ENCODE measurements at places on chromosomes 16 and 17.

DNA sequence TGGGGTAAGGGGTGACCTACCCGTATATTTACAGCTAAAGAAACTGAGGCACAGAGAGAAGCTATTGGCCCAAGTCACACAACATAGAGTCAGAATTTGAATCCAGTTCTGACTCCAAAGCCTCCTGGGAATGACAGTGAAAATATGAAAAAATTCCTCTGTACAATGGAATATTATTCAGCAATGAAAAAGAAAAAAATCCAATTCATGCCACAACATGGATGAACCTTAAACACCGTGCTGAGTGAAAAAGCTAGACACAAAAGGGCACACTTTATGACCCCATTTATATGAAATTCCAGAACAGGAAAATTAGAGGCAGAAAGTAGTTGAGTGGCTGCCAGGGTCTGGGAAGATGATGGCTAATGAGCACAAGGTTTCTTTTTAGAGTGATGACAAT lies 75.4 kb downstream of the LITAF start:
- no peak for DNase-seq

DNA sequence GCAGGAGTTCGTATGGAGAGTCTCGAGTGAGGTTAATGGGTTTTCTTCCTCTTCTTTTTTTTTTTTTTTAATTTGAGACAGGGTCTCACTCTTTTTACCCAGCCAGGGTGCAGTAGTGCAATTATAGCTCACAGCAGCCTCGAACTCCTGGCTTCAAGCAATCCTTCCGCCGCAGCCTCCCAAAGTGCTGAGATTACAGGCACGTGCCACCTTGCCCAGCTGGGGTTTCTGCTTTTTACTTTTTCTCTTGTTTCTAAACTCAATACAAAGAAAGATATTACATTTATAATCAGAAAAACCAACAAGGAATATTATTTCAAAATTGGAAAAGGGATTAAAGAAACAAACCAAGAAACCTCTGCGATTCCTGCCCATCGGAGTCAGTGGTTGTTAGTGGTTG lies 175.9 kb downstream of the SEC14L1 start:
- no peak for DNase-seq

GRCh38 chr17:77086433-77087010 lies 54.2 kb upstream of the SEC14L1 start:
- DNase-seq, result peak; percentile 79

DNA sequence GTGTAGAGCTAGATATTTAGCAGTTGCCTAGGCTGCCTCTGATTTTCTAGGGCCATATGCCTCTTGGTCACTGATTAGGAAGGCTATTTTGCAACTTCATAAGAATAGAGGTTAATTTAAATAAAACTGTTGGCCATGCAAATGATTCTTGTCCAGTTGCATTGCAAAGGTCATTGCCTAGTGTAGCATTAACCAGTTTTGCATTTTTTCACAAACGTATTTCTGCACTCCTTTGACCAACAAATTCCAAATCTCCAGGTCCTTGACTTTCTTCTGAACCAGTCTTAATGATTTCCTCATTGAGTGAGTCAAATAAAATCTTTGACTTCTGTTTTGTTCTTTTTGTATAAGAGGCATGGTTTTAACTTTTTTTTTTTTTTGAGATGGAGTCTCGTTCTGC lies 33.5 kb downstream of the ERCC4 start:
- no peak for DNase-seq

DNA sequence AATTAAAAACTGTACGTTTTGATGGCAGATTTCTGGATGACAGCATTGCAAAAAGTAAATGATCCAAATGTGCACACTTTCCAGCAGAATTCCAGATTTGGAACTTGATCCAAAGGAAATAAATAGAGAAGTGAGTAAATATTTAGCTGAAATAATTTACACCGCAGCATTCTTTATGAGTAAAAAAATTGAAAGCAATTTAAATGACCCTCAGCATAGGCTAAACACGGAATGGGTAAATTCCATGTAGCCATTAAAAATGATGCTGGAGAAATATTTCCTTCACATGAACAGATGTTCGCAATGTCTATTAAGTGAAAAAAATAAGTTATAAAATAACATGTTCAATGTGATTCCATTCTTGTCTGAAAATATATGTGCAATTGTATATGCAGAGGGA lies 424.8 kb downstream of the HS3ST3B1 start:
- no peak for DNase-seq

DNA sequence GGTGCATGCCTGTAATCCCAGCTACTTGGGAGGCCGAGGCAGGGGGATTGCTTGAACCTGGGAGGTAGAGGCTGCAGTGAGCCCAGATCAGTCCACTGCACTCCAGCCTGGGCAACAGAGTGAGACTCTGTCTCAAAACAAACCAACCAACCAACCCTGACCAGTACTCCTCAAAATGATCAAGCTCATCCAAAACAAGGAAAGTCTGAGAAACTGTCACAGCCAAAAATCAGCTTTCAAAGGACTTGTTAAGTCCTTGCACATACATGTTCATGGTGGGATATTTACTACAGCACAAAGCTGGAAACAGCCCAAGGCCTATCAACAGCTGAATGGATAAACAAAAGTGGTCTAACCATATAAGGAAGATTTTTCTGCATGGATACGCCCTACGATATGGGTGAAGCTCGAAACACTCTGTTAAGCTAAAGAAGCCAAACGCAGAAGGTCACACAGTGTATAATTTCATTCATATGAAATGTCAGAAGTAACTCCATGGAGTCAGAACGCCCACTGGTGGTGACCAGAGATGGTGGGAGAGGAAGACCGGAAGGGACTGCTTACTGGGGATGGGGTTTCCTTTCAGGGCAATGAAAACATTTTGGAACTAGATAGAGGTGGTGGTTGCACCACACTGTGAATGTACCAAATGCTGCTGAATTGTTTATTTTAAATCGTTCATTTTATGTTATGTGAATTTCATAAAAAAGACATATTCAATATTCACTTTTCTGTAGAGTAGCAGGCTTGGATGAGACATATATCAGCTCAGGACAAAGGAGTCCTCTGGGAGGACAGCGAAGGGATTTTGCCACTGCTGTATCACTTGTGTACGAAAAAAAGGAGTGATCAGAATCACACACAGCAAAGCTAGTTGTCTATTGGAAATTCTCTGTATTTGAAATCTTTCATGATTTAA lies 17.7 kb downstream of the CCL17 start:
- peak; percentile 27 for DNase-seq

DNA sequence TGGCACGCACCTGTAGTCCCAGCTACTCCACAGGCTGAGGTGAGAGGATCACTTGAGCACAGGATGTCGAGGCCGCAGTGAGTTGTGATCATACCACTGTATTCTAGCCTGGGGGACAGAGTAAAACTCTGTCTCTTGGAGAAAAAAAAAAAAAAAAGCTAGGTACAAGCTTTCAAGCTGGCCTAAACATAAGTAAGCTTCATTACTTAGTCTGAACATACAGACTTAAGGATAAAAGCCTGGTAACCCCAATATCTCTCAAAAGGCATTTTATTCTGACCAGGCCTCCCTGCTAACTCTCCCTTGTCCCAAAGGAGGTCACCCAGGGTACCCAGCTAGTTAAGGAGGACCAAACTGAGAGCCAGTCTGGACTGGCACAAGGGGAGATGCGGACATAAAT lies 46.2 kb downstream of the TOM1L2 start:
- DNase-seq, result no peak

DNA sequence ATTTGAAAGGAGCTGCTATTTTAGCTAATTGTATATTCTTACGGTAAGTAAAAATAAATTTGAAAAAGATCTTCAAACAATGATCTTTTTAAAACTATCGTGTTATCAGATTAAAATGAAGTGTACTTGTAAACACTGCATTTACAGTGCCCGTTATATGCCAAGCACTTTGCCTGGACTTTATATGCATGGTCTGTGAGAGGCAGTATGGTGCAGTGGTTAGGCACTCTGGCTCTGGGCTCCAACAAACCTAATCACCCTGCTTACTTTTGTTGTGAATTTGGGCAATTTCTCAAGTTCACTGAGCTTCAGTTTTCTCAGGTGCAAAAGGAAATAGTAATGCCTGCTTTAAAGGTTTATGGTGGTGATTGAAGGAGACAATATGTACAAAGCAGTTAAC lies 1.4 kb downstream of the PMP22 start:
- no peak for DNase-seq

GRCh38 chr17:57755480-57756070 lies 10.5 kb upstream of the CCDC182 start:
- no peak for DNase-seq

DNA sequence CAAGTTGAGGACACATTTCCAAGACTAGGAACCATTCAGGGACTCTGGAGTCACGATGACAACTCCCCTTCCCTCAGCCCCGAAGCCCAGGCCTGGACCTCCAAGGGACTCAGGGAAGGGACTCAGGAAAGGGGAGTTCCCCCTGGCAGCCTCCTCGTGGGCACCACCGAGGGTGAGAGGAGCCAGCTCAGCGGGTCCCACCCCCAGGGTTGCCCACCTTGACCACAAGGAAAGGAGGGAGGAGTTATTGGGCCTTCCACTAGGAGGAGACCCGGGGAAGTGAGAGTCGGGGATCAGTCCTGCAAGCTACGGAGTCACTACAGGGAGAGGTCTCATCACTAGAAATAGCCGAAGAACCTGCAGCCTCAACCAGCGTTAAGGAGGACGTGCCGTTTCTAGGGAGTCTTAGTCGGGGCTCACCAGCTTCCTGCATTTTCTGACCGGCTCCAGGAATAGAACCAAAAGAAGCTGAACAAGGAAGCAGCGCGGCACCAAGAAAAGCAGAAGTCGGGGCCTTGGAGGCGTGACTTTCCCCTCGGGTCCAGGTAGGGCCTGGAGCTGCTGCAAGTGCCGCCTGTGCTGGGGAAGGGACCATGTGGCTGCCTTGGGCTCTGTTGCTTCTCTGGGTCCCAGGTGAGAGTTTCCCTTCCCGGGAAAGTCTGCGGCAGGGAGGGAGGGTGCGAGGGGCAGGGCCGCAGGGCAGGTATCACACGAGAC lies at the start of gene CD300A:
TSS of gene CD300A (plus strand) at position 524 of the 717 bp plus-strand sequence. CDS start at position 594, 70 bp downstream.
- DNase-seq, result no peak

- DNase-seq, result peak; percentile 54
These were observed 19.9 kb upstream of the JPH3 start for GRCh38 chr16:87582216-87582965.

- DNase-seq, result no peak
These were observed 16.4 kb downstream of the FBXL20 start for GRCh38 chr17:39385040-39385439.

DNA sequence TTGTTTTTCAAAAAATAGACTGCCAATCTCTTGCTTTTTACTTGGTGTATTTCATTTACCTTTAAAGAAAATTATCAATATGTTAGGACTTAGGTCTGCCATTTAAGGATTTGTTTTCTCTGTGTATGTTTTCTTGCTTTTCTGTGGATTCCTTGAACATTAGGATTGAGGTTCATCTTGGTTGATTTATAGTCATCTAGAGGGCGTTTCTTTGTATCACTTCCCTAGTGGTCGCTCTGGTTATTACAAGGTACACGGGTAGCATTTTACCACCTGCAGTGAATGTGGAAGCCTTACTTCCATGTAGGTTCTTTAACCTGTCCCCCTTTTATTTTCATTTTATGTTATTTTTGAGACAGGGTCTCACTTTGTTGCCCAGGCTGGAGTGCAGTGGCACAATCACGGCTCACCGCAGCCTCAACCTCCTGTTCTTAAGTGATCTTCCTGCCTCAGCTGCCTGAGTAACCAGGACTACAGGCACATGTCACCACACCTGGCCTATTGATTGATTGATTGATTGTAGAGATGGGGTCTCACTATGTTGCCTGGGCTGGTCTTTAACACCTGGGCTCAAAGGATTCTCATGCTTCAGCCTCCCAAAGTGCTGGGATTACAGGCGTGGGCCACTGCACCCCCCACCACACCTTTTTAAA lies 35.2 kb upstream of the CBX4 start:
- DNase-seq, result peak; percentile 53

- peak; percentile 71 for DNase-seq
These were observed 664 bp upstream of the BCL6B start for GRCh38 chr17:7021993-7022778.

DNA sequence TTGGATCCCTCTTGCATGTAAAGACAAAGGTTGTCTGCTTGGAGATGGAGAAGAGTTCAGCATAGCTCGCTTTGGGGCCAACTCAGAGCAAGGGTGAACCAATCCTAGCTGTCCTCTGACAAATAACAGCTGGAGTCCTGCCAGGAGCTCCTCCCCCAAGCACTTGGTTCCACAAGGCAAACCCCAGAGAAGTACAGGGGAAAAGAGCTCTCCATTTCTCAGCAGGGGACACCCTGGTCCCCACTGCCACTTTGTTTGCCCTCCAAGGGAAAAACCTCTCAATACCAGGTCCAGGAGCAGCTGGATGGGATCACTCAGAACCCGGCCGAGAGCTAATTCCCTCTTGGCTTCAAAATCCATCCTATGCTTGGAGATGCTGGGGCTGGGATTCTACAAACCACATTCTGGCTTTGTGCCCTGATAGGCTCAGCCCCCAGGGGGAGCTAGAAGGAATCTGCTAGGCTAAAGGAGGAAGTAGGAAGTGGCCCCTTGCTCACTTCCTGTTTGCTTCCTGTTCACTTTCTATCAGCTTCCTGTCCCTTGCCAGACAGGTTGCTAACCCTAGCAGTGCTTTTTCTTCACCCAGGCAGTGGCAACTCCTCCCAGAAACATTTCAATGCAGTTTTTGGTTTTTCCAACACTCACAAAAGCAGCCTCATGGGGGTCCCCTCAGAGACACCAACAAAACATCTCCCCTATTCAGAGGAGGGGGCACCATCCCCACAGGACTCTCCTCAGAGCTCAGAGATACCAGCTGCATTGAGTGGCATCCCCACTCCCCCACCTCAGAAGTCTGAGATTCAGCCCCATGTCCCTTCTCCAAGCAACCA lies 30.7 kb downstream of the CDRT4 start:
- DNase-seq, result peak; percentile 50

DNA sequence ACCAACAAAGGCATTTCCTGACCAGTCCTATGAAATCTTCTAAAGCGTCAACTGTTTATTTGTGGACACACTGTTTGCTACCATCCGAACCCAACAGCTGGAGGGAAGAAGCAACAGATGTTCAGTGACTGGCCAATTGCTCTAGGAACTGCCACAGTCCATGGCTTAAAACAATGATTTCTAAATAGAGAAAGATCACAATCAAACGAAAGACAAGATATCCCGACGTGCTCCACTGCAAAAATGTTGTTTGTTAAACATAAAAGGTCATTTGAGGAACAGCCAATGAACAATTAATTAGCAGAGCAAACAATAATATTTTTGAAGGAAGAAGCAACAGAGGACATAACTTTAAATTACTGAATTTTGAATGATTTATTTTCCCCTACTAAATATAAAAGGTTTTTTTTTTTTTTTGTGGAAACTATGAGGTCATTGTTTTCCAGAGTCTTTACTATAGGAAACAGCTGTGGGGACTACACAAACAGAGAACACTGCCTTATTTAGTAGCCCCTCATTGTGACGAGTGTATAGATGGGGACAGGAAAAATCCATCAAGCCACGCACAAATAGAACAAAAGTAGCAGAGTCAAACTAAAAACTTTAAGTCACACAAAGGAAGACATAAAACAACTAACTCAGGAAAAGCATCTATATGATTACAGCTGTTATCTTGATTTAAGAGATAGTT lies 17.2 kb downstream of the USP31 start:
- DNase-seq, result no peak
